Stimulated activated CD8-positive, alpha-beta memory T cell treated with anti-CD3 and anti-CD28 coated beads, Interleukin-4, amount 100 ng/mL, for 4 hours (primary cell): ENCODE measurements at places on chromosomes 4 and X.

- DNase-seq: no peak
Measured at GRCh38 chrX:54560411-54560810, 30.4 kb downstream of the GNL3L start.

- DNase-seq: no peak
Measured at GRCh38 chrX:26376037-26376708, 160.2 kb downstream of the MAGEB5 start.

DNA sequence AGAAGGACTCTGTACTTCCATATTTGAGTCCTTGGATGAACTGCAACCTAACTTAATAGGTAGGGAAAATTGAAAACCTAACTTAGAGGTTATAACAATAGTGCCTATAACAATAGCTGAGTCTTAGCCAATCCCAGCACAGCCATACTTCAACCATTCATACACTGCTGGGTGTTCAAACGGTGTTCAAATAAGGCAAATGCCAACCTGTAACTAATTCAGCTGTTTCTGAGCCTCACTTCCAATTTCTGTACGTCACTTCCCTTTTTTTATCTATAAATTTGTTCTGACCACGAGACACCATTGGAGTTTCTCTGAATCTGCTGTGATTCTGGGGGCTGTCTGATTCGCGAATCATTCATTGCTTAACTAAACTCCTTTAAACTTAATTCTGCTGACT, 9.6 kb upstream of the GRSF1 start:
- DNase-seq: no peak

GRCh38 chrX:56733459-56734046, 4.5 kb downstream of the NBDY start:
- peak; percentile 16 for DNase-seq

- no peak for DNase-seq
Measured at GRCh38 chr4:797066-797465, 28.9 kb downstream of the CPLX1 start.

DNA sequence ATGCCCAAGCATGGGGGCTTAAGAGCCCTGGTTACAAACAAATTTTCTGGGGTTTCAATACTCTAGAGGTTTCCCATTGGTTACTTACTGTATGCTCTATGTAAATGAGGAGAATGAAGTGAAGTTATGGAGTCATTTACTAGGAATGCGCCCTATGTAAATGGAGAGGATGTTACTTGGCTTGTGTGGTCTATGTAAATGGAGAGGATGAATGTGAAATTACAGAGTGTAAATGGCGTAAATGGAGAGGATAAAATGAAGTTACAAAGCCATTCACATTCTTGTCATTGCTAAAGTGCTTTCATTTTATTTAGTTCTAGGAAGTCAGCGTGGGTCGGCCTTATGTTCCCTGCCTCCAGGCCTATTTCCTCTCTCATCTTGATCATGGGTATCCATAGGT, 810.5 kb upstream of the ADGRL3 start:
- DNase-seq: no peak

- DNase-seq: no peak
Measured at GRCh38 chr4:160182727-160183126, 1079.8 kb downstream of the RAPGEF2 start.

GRCh38 chr4:12879496-12879895, 604.6 kb downstream of the RAB28 start:
- no peak for DNase-seq

DNA sequence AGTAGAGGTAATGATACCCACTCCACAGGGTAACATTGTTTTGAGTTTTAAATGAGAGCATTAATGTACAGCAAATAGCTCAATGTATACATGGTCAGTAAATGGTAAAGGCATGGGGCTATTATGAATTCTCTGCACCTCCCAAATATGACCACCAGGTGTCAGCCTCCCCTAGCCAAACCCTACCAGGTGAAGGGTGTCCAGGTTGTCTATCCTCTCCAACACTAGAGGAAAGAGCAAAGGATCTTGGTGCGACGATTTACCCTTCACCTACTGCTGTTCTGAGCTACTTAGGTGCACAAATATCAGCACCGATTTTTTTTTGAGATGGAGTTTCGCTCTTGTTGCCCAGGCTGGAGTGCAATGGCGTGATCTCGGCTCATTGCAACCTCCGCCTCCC, 26.5 kb upstream of the XIAP start:
- peak; percentile 27 for DNase-seq

DNA sequence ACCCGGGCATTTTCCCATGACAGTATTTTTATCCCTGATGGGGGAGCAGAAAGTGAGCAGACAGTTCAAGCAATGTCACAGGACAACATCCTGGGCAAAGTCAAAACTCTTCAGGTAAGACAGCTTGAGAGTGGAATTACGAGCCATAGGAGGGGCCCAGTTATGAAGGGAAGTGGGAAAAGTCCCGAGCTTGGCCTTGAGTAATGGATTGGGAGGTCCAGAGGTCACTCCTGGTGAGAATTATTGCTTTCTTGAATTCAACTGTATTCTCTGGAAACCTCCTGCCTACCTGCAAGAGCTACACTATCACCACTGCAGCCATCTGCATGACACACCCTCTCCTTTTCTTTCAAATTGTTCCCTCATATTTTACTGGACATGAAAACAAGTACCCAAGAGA, 89.1 kb downstream of the AASDH start:
- no peak for DNase-seq

DNA sequence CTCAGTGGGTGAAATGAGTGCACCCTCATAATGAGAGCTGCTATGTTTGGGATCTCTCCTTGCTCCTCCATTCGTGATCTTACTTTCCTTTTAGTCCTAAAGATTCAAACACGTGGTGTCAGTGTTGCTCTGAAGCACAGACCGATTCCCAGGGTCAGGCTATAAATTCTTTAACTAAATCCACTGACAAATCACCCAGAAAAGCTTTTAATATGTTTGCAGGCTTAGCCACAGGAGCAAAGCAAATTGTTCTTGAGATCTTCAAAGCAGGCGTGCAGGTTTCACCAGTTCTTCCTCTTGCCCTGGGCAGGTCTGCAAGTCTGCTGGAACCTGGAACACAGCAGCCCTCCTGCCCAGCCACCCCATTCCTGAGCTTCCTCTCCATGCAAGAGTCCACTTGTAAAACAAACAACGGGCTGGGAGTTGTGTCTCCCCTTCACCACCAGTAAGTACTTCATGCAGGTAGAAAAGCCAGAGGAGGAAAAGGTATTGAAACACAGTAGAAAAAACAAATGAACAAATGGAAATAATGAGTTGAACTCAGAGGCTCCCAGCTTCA, 70.1 kb upstream of the ENPP6 start:
- no peak for DNase-seq

DNA sequence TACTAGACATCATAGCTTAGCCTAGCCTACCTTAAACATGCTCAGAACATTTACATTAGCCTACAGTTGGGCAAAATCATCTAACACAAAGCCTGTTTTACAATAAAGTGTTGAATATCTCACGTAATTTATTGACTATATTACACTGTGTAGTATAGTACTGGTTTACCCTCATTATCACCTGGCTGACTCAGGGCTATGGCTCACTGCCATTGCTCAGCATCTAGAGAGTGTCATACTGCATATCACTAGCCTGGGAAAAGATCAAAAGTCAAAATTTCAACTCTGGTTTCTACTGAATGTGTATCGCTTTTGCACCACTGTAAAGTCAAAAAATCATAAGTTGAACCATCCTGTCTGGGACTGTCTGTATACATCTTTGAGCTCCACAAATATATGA, 78.6 kb downstream of the CEP44 start:
- DNase-seq: no peak

- no peak for DNase-seq
Measured at GRCh38 chrX:150770623-150771022, 77.4 kb downstream of the MTMR1 start.

- DNase-seq: no peak
Measured at GRCh38 chr4:112978691-112979472, 70.6 kb upstream of the ANK2 start.

- no peak for DNase-seq
Measured at GRCh38 chrX:8868906-8869305, 67.7 kb upstream of the FAM9A start.

GRCh38 chr4:170652571-170652970, 562.8 kb upstream of the AADAT start:
- no peak for DNase-seq

DNA sequence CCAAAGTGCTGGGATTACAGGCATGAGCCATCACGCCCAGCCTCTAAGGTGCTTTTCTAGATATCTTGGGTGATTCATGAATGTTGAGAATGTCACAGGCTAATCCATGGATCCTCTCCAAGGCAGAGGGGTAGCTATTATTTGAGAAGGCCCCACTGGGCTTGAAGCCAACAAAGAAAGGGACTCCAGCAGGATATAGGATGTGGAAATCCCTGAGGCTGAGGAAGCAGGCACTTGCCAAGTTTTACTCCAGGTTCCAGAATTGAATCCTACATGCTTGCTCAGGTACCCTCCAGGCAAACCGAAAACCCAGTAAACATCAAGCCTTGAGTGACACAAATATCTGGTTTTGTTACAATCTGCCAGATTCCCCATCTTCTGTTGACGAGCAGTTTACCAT, 15.8 kb downstream of the NLGN3 start:
- no peak for DNase-seq

DNA sequence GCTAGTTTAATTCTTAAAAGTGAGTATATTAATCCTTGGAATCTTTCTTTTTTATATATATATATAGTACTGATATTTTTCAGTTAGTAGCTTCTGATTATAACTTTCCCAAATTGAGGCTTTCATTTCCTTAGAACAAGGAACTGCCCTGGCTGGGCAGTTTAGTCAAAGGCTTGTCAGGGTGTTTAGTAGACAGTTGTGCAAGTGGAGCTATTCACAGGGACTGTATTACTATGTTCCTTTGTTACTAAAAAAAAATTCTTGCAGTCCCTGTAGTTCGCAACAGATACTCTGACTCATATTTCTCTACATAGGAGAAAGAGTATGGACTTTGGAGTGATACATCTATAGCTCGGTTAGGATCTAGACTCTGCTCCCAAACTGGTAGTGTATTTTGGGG, 20.8 kb downstream of the USO1 start:
- no peak for DNase-seq

- DNase-seq: no peak
Measured at GRCh38 chr4:55031158-55031557, 94.2 kb downstream of the KDR start.

- DNase-seq: no peak
Measured at GRCh38 chrX:37684426-37684825, 1.2 kb upstream of the XK start.

GRCh38 chrX:136262243-136262642, 11.0 kb upstream of the MAP7D3 start:
- no peak for DNase-seq

DNA sequence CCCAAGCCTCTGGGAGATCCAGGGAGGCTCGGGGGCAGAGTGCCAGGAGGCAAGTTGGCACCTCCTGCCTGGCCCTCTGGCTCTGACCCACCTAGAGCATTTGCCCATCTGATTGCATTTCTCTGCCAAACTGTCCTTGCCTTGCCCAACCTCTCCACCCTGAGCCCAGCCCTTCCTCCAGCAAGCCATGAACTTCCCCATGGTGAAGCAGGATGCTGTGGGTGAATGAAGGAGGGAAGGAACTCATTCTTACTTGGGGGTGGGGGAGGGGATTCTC, 9.3 kb upstream of the CNGA2 start:
- no peak for DNase-seq
